Activated T-helper 1 cell treated with Interleukin-2 at 50 U/mL for 16 hours (primary cell): ENCODE measurements at places on chromosomes 12 and 14.

- no peak for DNase-seq
Measured at GRCh38 chr14:23301969-23302289, 730 bp downstream of the PPP1R3E start.

GRCh38 chr12:79547044-79547734 lies 143.6 kb downstream of the PAWR start:
- DNase-seq = no peak

DNA sequence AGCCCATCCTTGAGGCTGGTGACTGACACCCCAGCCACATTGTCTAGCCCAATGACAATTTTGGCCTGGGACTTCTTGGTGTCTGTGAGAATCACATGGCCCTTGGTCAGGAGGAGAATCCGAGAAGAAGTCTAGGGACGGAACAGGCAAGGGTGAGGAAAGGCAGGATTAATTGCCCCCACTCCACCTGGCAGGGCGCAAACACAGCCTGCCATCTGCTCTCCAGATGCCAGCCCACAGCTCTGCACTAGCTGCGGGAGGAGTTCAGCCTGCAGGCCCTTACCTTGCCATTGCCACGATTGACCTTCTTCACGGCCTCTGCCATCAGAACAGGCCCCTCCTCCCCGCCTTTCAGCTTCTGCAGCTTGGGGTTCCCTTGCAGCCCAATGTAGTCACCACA lies 13.1 kb upstream of the TAC3 start:
- DNase-seq = no peak

DNA sequence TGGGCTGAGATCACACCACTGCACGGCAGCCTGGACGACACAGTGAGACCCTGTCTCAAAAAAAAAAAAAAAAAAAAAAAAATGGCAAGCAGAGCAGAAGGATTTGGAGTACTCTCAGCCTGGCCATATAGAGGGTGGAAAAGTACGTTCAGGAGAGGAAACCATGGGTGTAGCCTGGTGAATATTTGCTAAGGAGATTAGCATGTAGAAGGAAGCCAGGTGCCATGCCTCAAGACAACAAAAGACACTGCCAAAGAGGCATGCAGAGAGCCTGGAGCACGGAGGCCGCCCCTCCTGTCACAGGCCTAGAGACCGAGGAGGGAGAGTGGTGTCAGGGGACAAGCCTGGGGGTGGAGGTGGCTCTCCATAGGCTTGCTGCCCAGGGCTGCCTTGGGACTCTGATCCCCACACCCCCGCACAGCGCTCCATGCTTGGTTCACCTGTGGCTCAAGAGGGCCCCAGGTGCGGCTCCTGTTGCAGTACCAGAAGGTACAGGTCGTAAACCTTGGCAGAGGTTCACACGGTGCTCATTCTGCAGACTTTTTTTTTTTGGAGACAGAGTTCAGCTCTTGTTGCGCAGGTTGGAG lies 27.9 kb upstream of the DEGS2 start:
- DNase-seq = no peak

- no peak for DNase-seq
Measured at GRCh38 chr12:49330631-49331379, 6.2 kb downstream of the C1QL4 start.

DNA sequence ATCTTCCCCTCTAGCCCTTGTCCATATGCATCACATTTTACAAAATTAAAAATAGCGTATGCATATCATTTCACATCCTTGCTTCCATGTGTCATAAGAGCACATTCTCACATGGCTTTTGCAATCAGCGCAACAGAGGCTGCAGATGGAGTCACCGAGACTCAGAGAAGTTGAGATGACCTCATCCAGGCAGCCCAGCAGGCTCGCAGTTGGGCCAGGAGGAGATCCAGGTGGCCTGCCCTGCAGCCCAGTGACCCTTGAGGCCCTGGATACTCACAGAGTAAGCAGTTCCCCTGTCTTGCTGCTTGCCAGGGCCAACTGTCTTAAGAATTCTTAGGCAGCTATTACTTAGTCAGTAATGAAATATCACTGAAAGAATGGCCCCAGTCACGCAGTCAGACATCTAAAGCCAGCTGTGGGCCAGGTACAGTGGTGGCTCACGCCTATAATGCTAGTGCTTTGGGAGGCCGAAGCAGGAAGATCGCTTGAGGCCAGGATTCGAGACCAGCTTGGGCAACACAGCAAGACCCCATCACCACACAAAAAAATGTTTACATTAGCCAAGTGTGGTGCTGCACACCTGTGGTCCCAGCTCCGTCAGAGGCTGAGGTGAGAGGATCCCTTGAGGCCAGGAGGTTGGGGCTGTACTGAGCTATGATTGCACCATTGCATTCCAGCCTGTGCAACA lies 9.1 kb downstream of the CAMKK2 start:
- no peak for DNase-seq

DNA sequence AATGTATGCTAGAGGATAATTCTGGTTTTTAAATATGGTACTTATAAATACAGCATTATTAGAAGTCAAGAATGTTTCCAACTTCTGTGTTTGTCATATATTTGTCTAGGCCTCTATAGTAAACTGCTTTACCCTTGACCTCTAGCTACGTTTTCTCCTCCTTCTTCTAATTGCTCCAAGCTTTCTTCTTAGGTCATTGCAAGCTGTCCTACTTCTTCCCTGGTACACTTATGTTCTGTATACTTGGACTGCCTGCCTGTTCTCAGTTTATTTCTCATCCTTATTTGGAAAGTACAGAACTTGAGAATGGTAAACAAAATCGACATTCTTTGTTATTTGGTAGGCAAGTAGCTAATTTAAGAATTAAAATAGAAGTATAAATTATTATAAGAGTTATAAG lies 23.9 kb upstream of the ATP2B1 start:
- DNase-seq = no peak

GRCh38 chr14:94964181-94964580 lies 193.1 kb downstream of the DICER1 start:
- DNase-seq = no peak

DNA sequence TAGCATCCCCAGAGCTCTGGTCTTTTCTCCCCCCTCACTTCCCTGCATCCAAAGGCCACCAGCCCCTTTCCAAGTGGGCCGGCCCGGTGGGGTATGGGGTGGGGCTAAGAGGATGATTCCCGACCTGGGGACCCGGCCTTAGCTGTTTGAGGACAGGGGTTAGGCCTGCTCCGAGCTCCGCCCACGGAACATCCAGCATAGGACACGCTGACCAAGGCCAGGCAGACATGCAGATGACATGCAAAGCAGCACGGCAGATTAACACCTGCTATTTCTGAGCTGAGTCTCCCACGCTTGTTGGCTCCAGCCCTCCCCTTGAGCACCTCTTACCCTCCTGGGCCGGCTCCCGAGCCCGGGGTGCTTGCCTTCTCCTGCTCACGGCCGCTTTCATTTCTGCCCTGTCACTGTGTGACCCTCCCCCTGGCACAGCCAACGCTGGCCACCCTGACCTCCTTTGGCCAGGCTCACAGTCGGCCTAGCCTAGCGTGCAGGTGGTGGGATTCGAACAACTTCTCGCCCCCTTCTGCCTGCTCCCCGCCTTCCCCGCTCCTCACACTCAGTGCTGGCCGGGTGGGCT lies 40.2 kb downstream of the TEAD4 start:
- DNase-seq = no peak

DNA sequence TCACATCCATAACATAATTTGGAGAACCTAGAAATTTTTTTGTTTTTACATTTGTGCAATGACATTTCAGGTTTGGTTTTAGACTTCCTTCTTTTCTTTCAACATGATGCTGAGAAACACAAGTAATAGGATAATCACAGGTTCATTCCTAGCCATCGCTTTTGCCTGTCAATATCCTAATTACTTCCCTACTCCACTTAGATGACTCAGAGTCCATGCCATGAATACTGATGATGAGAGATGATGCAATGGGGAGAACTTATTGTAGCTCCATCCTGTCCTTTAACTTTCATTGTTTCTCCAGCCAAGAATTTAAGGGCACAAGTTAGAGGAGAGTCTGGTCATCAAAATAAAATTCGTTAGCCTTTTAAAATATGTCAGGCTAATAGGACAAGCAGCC lies 101.3 kb downstream of the PTPRO start:
- no peak for DNase-seq

DNA sequence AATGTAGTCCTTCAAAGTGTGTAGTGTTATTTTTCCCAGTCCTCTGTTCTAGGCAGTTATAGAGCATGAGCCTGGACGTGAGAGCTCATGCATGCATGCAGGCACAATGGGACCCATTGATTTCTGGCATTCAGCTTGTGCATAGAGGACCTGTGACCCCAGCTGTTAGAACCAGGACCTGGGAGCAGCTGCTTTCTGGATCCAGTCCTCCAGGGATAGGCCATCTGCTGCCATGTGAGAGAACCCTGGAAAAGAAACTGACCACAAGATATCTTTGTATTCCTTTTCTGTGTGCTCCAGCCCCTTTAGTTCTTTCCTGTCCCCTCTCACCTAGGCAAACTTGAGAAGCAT lies 76.9 kb downstream of the SUSD6 start:
- DNase-seq = no peak

GRCh38 chr14:93035917-93036651 lies 79.6 kb downstream of the ITPK1 start:
- no peak for DNase-seq

- no peak for DNase-seq
Measured at GRCh38 chr12:20211981-20212421, 156.3 kb upstream of the PDE3A start.

DNA sequence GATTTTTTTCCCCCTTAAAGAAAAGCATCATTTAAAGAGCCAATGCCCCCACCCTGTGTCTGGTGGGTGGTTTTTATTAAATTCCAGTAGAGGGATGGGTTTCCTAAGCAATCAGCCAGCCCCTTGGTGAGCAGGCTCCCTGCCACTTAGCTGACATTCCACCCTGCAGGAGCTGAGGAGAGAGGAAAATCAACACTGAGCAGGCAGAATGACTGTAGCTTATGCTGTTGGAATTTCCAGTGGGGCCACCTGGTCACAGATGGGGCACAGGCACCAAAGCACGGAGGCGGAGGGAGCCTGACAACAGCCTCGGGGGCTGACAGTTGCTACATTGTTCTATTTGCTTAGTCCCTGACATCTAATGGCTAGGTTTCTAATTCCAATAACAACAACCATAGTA lies 127.7 kb downstream of the TMEM30B start:
- no peak for DNase-seq

DNA sequence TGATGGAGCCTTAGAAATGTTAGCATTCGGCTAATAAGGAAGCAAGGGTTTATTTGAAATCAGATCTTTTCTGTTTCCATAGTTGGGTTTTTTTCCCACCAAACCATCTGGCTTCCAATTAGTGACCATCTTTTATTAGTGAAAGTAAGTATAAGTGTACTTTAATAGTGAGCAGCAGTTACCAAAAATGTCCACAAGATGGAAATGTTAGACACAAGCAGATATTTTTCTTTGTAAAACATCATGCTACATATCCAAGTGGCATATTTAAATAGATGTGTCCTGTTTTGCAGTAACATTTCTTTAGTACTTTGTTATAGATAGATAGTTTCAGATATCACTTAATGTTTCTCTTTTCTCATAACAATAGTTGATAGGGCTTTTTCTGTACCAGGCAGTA lies 28.8 kb downstream of the YEATS4 start:
- no peak for DNase-seq

DNA sequence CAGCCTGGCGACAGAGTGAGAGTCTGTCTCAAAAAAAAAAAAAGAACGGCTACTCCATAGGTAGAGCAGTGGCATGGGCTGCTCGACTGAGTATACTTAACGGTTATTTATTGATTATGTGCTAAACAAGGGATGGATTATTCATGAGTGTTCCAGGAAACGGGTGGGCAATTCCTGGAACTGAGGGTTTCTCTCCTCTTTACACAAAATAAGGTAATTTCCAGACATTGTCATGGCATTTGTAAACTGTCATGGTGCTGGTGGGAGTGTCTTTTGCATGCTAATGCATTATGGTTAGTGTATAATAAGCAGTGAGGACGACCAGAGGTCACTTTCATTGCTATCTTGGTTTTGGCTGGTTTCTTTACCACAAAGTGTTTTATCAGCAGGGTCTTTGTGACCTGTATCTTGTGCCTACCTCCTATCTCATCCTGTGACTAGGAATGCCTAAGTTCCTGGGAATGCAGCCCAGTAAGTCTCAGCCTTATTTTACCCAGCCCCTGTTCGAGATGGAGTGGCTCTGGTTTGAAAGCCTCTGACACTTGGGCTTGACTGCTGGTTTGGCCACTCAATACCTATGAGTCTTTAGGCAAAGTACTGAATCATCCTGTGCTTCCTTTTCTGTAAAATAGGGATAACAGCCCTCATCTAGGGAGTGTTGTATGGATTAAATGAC lies 3.2 kb downstream of the DGLUCY start:
- DNase-seq = no peak

GRCh38 chr14:104689881-104690711 lies 678 bp downstream of the INF2 start:
- DNase-seq = no peak

GRCh38 chr12:13503094-13503835 lies 306.7 kb downstream of the EMP1 start:
- no peak for DNase-seq

DNA sequence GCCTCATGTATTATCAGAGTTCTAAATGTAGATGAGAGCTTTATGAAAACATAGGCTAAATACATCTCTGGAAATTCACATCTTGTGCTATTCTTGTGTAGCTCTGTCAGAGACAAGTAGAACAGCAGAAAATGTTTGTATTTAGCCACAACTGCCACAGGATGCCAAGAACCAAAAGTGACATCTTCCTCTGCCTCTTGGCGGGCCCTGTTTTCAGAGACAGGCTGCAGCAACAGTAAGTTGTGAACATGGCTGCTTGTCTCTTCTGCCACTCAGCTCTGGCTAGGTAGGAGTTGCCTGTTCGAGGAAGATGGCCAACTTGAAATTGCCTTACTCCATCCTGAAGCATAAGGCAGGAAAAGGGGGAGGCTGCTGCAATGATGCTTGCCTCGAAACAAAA lies 30.4 kb downstream of the SETD3 start:
- DNase-seq = no peak
